ENCODE measurements at places on chromosomes 4 and X. TPM values are rescaled to one million over a fixed set of nuclear protein-coding genes. Genes with fewer than 3 reads are reported as not detected.

PASD1 gene
- total RNA-seq, result not detected

UTP14A gene
- total RNA-seq, result 17.5 TPM

MAB21L2 gene
- not detected for total RNA-seq

AKAP14 gene
- total RNA-seq, result not detected

DNA sequence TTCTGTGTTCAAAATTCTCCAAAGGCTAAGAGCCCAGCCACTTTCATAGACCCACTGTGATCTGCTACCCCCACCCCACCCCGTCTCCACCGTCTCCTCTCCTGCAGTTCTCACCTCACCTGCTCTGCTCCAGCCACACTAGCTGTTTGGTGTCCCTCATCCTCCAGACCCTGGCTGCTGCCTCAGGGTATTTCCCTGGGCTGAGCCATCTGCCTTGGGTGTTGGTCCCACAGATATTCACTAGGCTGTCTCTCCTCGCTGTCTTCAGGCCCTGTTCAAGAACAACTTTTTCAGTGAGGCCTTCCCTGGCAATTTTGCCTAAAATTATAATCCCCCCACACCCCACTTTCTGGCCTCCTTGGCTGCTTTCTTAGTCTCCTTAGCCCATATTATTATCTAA is 31.8 kb upstream of the DAPP1 start:
- DNase-seq, result no peak

- DNase-seq, result no peak
These were observed 136.2 kb downstream of the BTC start for GRCh38 chr4:74658116-74658515.

DNA sequence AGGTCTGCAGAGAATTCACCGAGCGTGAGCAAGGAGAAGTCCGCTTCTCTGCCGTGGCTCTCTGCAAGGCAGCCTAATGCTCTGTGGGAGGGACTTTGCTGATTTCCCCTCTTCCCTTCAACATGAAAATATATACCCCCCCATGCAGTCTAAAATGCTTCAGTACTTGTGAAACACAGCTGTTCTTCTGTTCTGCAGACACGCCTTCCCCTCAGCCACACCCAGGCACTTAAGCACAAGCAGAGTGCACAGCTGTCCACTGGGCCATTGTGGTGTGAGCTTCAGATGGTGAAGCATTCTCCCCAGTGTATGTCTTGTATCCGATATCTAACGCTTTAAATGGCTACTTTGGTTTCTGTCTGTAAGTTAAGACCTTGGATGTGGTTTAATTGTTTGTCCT is 11.3 kb downstream of the UCHL1 start:
- peak; percentile 31 for DNase-seq

DNA sequence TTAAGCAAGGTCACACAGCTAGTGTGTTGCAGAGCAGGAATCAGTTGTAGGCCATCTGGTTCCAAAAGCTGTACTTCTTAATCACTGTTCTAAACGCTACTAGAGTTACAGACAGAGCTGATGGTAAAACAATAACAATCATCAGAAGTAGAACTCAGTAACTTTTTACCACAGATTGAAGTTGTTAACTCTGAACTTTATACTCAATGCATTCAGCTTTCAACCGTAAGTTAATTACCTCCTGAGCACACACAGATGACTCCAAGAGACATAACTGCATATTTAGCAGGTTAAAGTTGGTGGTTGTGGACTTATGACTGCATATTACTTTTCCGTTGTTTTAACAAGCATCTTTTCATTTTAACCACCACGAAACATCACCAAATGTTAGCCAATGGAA is 127.3 kb downstream of the PRSS12 start:
- no peak for DNase-seq
